NCI-H1048 (cell line): ENCODE measurements at places on chromosomes 13 and 19.

- no peak for DNase-seq
These were observed 325.1 kb downstream of the SLC7A1 start for GRCh38 chr13:29270271-29270985.

- no peak for DNase-seq
These were observed 27.3 kb upstream of the EDDM13 start for GRCh38 chr19:56245121-56245740.

GRCh38 chr19:35986111-35986510, 8.9 kb upstream of the SDHAF1 start:
- no peak for DNase-seq

DNA sequence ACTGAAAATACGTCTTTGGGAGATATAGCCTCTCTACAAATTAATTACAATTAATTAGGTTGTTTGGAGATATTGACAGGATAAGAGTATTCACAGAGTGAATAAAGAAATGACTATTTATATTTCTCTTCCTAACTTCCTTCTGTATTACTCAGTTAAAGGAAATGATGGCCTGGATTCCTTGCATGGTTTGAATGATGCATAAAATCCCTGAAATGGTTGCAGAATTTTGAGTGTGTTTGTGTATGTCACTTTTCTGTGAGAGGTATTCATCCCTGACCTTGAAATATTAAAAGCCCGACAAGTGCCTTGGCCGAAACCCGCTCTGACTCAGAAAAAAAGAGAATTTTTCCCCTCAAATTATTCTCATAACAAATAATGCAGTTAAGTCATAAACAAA, 90.0 kb downstream of the PDS5B start:
- DNase-seq, result no peak

- no peak for DNase-seq
These were observed 412 bp downstream of the IRS2 start for GRCh38 chr13:109785892-109786450.

DNA sequence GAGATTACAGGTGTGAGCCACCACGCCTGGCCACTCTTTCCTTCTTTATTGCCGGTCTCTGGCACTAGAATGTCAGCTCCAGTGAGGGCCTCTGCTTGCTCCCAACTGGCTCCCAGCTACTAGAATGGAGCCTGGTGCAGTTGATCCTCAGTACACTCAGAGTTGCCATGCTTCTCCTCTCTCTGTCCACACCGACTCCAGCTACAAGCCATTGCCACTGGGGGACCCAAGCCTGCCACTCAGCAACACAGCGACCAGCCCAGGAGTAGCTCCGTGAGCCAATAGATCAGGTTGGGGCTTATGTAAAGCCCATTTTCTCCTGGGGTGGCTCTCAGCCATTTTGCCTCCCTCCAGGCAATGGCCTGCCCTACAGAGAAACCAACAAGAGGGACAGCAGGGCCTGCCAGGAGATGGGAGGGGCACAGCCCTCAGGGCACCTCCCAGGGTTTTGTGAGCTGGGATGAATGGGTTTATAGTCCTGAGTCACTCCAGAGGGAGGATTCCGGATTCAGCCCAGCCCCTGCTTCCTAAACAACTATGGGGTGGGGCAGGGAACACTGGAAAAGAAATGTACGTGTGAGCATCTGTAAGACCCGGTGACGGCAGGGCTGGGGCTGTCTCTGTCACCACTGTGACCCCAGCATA, 36.5 kb downstream of the OPA3 start:
- no peak for DNase-seq

- no peak for DNase-seq
These were observed 444 bp upstream of the NCCRP1 start for GRCh38 chr19:39196320-39196719.

- DNase-seq, result no peak
These were observed 15.3 kb downstream of the ATP7B start for GRCh38 chr13:51995677-51996551.

GRCh38 chr13:111363591-111363990, 43.1 kb downstream of the TEX29 start:
- DNase-seq, result no peak
